ENCODE measurements at places on chromosomes 1 and 21.
A peak's percentile ranks its signal among the peaks of the same experiment; 100 is the strongest.

DNA sequence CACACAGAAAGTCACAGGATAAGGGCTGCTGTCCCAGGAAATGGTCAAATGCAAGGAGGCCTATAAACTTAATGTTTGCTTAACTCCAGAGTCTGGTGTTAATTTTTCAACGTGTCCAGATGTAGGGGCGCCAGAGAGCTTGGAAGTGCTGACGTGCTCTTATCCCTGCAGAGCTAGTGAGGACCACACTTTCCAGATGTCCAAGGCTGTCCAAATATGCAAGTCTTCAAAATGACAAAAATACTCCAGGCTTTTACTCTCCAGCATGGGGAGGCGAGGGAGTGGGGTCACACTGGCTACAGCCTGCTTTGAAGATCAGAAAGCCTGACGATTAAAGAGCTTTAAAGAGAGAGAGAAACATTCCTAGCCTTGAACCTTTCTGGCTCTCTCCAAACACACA is 57.6 kb downstream of the ABCA4 start:
- no peak for DNase-seq

DNA sequence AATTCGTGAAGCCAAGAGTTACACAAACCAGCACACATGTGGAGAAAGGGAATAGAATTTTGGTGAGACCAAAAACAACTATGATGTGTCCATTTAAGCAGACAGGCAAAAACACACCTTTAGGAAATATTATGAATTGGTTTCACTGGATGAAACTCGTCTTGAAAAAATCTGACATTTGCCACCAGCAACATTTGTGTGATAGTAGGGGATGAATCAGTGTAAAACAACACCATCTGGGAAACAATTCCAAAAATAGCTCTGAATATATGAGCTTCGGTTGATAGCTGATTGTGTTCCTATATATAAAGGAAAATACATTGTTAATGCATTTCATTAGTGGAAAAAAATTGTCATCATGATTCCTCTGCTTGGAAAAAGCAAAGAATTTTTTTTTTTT is 327.8 kb downstream of the PAPPA2 start:
- no peak for DNase-seq

DNA sequence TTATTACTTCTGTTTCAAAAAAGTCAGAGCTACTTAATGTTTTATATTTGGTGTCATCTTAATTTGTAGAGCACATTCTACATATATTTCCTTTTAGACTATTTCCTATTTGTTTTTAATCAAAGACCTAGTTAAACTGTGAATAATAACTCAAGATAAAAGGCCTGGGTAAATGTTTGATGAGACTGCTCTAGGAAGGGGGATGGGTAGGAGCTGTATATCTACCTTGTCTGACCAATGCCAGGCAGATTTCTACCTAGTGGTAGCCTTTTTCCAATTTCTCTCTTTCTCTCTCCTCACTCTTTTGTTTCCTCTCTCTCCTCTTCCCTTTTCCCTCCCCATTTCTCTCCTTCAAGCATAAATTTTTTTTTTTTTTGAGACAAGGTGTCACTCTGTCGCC is 31.9 kb upstream of the IVNS1ABP start:
- no peak for DNase-seq

DNA sequence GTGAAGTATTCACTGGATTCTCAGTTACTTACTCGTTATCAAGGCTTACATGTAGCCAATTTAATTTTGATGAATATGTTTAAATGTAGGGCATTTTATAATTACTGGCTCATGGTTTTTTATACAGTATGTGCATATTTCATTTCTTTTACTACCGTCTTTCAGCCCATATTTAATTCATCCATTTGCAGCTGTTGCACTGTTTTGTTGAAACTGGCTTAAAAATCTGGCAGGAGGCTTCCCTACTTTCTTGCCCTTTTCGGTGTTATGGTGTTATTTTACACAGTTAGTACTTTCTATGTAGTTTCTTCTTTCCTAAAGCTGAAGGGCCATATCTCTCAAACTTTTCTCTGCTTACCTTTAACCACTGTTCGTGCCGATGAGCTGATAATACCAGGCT is 54.2 kb downstream of the ITSN1 start:
- no peak for DNase-seq

DNA sequence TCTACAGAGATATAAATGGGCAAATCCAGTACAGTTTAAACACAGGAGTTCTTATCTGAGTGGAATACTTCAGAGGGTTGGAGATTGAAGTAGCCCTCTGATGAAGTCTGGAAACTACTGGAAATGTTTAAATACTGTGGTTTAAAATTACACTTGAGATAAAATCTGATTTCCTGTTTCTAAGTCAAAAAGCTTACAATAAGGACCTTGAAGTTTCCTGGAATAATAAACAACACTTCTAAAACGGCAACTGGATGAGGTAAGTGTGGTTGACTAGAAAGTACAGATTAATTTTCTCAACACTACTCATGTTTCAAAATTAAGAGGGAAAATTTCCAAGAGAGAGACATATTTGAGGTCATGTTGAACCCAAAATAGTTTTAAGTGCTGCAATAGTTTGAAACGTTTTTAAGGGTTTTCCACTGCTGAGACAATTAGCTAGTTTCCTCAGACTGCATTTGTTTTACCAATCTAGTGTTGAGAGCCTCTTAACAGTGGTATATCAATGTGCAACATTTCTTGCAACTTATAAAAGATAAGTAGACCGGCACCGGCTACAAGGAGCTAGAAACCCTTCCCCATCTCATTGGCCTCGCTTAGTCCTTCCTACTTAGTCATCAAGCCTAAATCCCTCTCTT is 27.4 kb downstream of the KCNA3 start:
- no peak for DNase-seq

DNA sequence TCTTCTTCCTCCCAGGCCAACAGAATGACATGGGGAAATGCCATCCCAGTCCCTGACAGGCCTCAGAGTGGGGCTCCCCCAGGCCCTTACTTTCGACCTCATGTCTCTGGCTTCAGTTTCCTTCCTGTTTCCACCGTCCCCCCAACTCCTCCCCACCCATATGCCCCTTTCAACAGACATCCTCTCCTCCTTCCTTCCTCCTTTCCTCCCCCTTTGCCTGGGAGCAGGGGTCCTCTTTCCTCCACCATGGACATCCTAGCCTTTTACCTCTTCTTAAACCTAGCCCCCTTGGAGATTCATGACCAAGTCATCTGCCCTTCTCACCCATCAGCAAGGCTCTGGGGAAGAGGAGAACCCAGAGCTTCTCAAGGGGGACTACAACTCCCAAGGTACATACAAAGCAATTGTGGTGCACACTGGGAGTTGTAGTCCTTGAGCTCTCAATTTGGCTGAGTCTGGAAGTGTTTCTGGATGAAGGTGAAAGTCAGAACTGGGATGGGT is 4.0 kb downstream of the ZBTB7B start:
- peak; percentile 79 for DNase-seq

DNA sequence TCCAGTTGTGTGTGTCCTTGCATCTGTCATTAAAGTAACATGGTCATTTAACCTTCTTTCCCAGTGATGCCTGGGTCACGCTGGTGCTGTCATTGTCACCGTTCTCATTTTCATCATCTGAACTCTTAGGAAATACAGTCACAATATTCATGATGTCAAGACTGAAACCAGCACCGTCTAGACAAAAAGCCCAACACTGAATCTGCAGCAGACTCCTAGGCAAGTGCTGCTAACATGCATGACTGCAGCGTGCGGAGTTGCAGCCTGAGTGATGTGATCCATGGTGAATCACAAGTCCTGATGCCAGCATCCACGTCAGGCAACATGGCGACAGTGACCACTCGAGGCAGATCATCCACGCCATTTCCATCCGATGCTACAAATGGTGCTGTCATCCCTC is 37.6 kb downstream of the MRPL37 start:
- DNase-seq: no peak

GRCh38 chr21:15732290-15732995 is 2.7 kb downstream of the USP25 start:
- no peak for DNase-seq

- DNase-seq: no peak
Observed at GRCh38 chr21:26707246-26707645, 134.2 kb upstream of the CYYR1 start.

DNA sequence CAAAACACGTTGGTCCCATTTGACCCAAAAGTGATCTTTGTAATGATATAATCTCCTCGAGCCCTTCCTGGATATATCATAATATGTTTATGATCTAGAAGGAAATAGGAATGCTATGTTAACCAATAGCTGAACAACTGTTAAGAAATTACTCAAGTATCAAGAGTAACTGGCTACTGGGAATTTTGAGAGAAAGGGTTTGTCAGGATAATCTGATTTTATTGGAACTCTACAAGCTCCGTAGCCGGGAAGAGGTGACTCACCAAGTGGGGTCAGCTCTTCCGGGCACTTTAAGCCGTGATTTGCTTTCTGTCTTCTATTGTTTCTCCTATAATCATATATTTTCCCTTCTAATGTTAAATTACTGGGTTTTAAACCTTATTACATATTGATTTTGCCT is 250.5 kb upstream of the POGK start:
- no peak for DNase-seq

- DNase-seq: no peak
Observed at GRCh38 chr1:69191335-69191734, 376.4 kb upstream of the LRRC7 start.

- no peak for DNase-seq
Observed at GRCh38 chr1:159200769-159201168, 3.9 kb upstream of the ACKR1 start.

GRCh38 chr1:78533527-78533926 is 42.8 kb downstream of the PTGFR start:
- DNase-seq: no peak

DNA sequence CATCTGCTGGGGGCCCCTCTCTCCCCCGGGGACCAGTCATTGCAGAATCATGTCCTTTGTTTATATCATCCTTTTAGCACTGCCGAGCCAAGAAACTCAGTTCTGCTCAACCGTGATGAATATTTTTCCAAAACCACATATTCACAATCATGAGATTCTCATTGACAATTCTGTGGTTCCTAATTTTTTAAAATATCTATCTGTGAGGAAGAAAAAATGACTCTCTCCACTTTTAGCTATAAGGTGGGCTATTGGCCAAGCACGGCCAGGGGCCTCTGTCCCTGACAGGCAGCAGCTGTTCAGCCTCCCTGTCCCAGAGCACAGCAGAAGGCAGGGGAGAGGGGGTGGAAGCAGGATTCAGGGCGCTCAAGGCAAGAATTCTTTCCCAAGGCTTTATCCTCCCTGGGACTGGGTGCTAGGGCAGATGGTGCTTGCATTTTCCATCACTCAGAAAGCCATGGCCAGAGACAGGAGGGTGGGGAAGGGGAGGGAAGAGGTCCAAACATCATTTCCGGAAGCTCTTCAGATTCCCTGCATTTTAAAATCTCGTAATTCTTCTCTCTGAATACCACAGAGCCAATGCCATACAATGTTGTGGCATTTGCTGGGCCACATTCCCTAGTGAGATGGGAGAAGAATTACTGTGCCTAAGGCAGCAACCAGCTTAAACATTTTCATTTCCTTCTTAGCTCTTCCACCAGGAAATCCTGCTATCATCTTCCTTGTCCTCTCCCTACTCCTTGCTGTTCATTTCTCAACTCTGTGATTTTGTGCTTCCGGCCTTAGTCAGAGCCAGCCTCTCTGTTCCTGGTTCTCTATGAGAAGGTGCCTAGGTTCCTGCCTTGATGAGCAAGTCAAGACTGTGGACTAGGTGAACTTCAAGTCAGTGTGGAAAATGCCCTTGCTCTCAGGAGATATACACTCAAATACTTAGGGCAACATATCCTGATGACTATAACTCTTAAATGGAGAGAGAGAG is 60.3 kb downstream of the KCNJ6 start:
- DNase-seq: no peak

GRCh38 chr1:204181116-204181515 is 15.0 kb upstream of the REN start:
- no peak for DNase-seq

DNA sequence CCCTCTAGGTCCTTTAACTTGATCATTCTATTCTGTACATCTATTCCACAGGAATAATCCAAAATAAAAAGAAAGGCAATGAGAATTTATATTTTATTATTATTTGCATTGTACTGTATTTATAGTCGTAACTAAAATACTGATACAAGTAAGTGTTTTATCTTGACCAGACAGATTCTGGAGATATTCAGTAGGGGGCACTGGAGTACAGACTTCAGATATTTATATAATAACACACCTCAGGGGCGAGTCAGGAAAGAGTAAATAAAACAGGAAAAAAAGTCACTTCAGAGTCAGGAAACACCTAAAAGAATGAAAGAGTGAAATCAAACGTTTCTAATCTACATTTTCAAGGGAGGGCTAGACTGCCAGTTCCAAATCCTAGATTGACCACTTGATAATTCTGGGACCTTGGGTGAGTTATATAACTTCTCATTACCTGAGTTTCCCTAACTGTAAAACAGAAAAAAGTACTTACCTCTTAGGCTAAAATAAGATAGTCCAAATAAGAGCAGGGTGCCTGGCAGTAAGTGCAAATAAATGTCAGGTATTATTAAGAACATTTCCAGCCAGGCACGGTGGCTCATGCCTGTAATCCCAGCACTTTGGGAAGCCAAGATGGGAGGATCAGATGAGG is 31.1 kb upstream of the MTF1 start:
- DNase-seq: no peak

- peak; percentile 85 for DNase-seq
Observed at GRCh38 chr1:226798427-226799411, 59.6 kb upstream of the ITPKB start.

GRCh38 chr1:2379733-2380404 is 11.5 kb downstream of the MORN1 start:
- peak; percentile 73 for DNase-seq

DNA sequence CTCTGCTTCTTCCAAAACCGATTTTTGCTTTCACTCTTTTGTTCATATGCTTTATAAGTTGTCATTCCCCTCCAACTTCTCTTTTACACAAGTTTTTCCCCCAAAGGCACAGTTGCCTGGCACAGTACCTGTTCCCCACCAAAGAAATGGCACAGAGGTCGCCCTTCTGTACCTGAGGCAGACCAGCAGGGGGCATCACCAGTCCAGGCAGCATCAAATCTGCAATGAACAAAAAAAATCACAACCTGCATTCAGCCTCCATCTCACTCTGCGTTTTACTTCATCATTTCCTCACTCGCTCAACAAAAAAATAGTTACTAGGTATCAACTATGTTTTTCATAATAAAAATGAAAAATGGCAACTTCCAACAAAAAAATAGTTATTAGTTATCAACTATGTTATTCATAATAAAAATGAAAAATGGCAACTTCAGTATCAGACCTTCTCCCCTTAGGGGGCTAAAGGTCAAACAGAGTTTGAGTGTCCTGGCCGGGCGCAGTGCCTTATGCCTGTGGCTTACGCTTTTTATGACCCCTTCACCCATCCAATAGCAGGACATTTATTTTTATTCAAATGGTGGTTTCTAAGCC is 4.1 kb downstream of the EIF2D start:
- DNase-seq: no peak

DNA sequence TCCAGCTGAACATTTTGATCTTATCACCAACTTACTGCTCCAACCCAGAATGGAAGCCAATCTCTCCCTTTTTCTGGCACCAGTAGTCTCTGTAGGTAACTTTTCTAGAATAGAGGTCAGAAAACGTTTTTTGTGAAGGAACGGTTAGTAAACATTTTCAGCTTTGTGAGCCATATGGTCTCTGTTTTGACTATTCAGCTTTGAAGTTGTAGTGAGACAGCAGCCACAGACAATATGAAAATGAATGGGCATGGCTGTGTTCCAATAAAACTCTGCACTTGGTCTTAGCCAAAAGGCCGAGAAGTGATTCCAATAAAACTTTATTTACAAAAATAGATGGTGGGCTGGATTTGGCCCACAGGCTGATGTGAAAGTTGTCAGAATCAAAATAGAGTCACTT is 28.9 kb downstream of the MAP10 start:
- DNase-seq: no peak

Measured in spleen (tissue), 13 donors.